Naive thymus-derived CD8-positive, alpha-beta T cell (primary cell): ENCODE measurements at places on chromosomes 3 and 15.

GRCh38 chr15:67740405-67740804 lies 84.9 kb upstream of the SKOR1 start:
- DNase-seq: no peak

- DNase-seq: no peak
These were observed 5.6 kb upstream of the ISLR start for GRCh38 chr15:74167891-74168331.

DNA sequence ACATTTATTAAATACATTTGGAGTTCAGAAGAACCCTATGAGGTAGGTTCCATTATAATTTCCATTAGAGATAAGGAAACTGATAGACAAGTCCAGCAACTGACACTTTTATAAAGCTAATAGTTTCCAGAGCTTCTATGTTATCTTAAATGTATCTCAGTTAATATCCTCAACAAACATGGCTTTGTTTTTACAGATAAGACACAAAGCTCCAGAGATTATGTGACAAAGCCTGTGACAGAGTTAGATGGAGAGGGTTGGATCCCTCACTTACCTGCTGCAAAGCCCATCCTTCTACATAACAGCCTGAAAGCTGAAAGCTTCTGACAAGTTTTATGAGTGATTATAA lies 473 bp upstream of the COMMD2 start:
- no peak for DNase-seq

DNA sequence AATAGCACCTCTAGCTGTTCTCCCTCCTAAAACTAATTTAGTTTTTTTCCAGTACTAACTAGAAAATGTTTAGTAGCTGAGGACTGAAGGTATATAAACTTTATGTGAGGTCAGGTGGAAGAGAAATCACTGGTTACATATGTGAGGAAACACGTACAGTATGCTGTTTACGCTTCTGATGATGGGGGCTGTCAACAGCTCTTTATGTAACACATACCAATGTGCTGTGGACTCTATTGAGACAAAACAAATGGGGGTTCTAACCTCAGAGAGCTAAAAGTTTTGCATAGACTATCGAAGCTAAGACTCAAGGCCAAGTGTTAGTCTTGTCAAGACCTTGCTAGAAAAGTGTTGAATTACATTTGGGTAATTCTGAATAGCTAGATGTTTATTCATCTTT lies 107.5 kb downstream of the SYNPR start:
- no peak for DNase-seq

DNA sequence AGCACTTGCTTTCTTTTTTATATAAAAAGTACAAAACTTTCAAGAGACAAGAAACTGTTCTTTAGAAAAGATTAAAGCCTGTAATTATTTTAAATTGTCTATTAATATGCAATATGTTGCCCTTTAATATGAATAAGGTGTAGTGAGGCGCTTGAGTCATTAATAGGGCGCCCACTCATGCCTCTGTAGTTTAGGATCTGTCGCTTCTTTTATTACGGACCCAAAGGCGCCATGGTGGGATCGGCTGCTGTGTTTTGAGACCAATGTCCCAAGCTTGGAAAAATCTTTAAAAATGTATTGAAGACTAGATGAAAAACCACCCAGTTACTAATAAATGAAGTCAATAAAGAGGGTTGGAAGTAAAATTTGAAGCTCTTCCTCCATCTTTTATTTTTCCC lies 259.5 kb upstream of the MEIS2 start:
- no peak for DNase-seq

DNA sequence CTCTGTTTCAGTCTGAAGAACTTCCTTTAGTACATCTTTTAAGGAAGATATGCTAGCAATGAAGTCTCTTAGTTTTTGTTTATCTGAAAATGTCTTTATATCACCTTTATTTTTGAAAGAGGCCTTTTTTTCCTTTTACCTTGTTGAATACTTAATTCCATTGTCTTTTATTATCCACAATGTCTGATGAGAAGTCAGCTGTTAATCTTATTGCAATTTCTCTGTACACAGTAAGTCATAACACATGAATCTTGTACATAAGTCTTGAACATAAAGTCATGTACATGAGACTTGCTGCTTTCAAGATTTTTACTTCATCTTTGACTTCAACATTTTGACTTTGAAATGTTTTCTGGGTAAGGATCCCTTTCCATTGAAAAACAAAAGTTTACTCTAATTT lies 424.3 kb upstream of the ATP10A start:
- DNase-seq: no peak

DNA sequence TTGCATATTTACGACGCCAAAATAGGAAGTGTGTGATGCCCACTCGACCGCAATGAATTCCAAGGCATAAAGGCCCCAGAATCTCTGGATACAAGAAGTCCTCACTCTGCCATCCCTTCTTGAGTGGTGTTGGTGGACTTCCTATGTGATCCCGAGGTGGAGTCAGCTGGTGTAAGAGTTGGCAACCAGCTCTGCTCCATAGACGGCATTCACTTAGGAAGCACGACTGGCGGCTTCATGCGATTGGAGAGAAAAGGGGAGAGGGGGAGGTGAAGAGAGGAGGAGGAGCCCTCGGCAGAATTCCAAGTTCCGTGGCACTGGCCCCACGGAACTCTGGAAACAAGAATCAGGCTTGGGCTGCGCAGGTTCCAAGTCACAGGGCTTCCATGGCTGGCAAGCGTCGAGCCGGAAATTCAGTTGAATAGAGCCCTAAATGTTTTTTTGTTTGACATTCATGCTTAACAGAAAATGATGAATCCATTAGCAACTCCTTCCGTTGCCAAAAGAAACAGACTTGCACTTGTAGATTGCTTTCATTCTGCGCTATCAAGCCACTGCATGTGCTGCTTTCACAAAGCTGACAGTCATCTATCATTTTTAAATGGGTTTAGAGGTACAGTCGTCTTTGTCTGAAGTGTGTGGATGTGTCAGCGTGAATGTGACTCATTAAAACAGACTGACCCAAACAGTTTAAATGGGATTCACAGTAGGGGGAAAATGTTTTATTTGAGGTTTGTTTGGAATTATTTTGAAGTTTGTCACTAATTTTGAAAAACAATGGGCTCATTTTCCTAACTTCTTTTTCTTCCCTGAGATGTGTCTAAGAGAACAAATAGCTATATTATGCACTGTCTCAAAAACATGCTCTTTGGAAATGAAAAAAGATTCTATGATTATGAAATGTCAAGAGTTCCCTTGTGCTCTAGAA lies 428.3 kb upstream of the ATP11B start:
- DNase-seq: no peak
